Heart right ventricle (tissue), 16 donors: ENCODE measurements at places on chromosomes 5 and 9. TPM values are rescaled to one million over a fixed set of nuclear protein-coding genes. Genes with fewer than 3 reads are reported as not detected.

Gene PIP5K1B
- total RNA-seq: 47.7 TPM

Gene FER
- total RNA-seq: 15.6 TPM

Gene SPINK6
- total RNA-seq: not detected

Gene MAN1B1
- total RNA-seq: 27.7 TPM

Gene AFAP1L1
- total RNA-seq: 35.9 TPM

Gene PCDHA4
- total RNA-seq: 0.07 TPM
